ENCODE measurements at places on chromosomes 2 and 18.

- no peak for DNase-seq
Measured at GRCh38 chr2:206415618-206416243, 27.6 kb upstream of the ADAM23 start.

GRCh38 chr2:148812306-148812705 lies 62.7 kb upstream of the KIF5C start:
- no peak for DNase-seq

DNA sequence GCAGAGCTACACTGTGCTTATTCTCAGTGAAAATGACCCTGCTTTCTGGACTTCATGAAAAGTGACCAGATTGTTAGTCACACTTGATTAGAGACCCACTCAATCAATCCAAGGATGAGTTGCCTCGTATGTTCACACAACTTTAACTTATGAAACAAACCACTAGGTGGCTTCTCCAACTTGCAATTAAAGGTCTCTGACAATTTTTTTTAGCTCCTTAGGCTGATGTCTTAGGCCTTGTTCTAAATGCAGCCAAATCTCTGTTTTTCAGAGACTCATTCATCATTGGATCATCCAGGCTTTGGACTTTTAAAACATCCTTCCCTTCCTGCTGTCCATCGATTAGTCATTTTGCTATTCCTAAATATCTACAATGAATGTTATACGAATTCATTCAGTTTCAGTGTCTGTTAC lies 63.4 kb downstream of the MREG start:
- no peak for DNase-seq

- DNase-seq = no peak
Measured at GRCh38 chr2:221267773-221268425, 304.2 kb downstream of the EPHA4 start.

DNA sequence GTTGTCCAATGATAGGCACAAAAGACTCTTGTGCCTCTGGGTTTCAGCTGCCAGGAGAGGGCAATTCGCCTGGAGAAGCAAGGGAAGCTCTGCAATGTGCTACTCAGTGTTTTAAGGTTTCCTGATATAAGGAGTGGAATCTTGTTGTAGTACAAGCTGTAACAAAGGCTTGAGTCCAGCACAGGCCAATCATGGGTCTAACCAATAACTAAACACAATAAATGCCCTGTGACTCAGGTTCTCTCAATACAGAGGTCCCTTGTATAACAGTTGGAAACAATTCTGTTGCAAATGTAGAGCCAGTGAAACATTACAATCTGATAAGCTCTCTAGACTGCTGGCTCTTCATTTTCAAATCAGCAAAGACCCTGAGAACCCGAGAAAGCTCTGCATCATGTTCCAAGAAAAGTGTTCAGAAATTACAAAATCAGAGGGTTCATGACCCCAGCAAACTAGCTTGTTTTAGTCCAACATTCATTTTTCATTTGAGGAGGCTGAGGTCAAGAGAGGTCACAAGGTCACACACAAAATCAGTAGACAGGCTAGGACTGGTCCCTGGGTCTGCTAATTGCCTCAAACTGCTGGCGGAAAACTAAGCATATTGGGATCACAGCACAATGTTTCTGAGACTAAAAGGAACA lies 59.0 kb upstream of the DNMT3A start:
- no peak for DNase-seq

Data from GM12892 (cell line).